ENCODE measurements at places on chromosomes 2 and 18.

GRCh38 chr2:235029054-235029453 is 77.2 kb downstream of the SH3BP4 start:
- DNase-seq = no peak
- H3K4me3 ChIP-seq = no peak overlapping the region
- H3K27me3 ChIP-seq = no peaks in the 10 kb centered on the region

DNA sequence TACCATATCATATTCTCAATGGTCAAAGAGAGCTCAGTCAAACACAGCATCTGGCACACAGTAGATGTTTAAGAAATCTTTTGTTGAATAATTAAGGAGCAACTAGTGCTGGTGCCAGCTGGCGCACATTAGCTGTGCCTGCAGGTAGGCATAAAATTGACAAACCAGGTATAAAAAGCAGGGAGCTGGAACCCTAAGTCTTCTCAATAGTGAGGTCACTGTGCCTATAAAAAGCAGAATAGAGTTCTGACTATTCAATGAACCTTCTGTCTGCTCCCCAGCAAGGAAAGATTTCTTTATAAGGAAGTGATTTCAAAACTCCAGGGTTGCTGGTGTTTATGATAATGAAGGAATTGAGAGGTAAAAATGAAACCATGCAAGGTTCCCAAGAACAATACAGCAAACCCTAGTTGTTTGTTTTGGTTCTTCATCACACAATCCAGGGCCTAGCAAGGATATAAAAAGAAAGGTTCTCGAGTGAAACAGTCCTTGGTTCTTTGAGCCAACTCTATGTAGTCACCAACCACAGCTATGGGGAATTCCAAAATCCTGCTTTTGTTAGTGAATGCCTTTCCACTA is 76.1 kb downstream of the THADA start:
- no peak overlapping the region for H3K27ac ChIP-seq
- H3K27me3 ChIP-seq = no peaks in the 10 kb centered on the region
- no peaks in the 10 kb centered on the region for H3K4me1 ChIP-seq
- H3K4me3 ChIP-seq = no peak overlapping the region
- DNase-seq = no peak

DNA sequence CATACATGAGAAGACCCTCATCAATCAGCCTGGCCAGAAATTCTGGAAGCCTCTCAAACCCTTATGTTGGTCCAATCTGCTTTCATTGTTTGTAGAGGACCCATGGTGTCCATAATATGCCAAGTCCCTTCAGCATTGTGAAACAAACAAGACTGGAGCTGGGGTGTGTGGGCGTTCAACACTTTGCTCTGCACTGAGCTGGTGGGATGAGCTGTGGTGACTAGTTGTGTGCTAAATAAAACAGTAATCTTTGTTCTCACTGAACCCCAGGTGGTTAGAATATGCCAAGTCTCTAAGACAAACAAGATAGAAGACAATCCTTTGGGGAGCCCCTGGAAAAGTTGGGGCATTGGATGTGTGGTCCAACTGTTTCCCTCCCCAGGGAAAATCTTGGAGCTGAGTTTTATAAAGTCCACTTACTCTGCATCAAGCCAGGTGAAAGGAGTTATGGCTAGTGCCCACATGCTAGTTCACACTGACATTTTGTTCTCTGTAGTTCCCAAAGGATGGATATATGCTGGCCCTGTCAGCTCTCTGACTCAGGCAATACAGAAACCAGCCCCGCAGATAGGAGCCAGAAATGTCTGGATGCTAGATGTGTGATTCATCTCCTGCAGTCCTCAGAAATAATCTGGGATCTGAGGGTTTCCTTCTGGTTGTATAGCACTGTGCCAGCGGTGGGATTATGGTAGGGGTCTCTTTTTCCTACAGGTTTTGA is 260.2 kb downstream of the TMX3 start:
- H3K27me3 ChIP-seq = no peaks in the 10 kb centered on the region
- no peak overlapping the region for H3K4me3 ChIP-seq
- H3K36me3 ChIP-seq = no peaks in the 10 kb centered on the region
- no peak overlapping the region for H3K27ac ChIP-seq
- DNase-seq = no peak

DNA sequence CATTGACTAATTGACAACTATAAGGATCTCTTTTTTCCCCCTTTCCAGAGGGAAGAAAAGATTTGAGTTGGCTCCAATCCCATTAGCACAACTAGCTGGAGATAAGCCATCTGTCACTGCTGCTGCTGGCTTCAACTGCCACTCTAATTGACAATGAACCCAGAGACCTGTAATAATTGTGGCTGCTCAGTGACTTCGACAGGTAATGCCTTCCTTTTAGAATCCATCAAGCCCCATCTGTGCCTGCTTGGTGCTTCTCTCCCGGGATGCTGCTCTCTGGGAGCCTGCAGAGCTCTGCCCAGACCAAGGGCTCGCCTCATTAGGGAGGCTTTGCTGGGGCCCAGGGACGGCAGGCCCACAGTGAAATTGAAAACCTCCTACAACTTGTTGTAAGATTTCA is 376.7 kb upstream of the SOX11 start:
- no peak overlapping the region for H3K4me3 ChIP-seq
- no peak overlapping the region for H3K27ac ChIP-seq
- H3K36me3 ChIP-seq = no peaks in the 10 kb centered on the region
- no peak for DNase-seq

GRCh38 chr18:24200494-24201290 is 61.8 kb downstream of the CABYR start:
- H3K27me3 ChIP-seq = no peaks in the 10 kb centered on the region
- no peak overlapping the region for H3K4me3 ChIP-seq
- no peak overlapping the region for H3K27ac ChIP-seq
- no peaks in the 10 kb centered on the region for H3K36me3 ChIP-seq
- H3K4me1 ChIP-seq = no peaks in the 10 kb centered on the region

DNA sequence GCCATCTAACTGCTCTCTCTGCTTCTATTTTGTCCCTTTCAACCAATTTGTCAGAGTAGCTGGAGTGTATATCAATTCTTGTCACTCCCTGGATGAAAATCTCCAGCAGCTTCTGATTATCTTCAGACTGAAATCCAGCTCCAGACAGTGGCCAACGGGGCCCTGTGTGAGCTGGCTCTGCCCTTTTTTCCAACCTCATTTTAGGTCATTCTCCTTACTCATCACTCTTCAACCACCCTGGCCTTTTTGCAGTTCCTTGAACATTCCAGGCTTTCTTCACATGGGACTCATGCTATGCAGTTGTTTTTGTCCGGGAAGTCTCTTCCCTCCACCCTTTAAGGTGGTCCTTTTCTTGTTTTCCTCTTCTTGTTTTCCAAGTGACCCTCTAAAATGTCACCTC is 15.4 kb upstream of the FAP start:
- H3K27ac ChIP-seq = no peak overlapping the region
- H3K27me3 ChIP-seq = peaks cover 10% of the 10 kb centered on the region
- H3K4me1 ChIP-seq = peaks cover 14% of the 10 kb centered on the region
- no peak for DNase-seq
- H3K4me3 ChIP-seq = no peak overlapping the region

DNA sequence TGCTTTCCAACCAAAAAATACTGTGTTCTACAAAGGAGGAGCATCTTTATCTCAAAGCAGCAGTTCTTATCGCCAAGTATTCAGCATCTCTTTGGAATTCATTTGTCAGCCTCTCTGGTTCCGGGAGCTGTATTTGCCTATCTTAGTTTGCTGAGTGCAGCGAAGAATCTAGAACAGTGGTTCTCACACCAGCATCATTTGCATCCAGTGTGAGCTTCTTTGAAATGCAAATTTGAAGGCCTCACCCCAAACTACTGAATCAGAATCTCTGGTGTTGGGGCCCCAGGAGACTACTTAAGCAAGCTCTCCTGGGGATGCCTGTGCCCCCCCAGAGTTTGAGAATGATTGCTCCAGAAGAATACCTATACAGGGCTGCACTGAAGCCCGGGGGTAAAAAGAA is 1.5 kb upstream of the PTPN2 start:
- no peak overlapping the region for H3K27ac ChIP-seq
- DNase-seq = no peak
- peaks cover under 1% of the 10 kb centered on the region for H3K27me3 ChIP-seq
- H3K36me3 ChIP-seq = peaks cover 6% of the 10 kb centered on the region

GRCh38 chr2:100882645-100883613 is 63.0 kb downstream of the NPAS2 start:
- DNase-seq = no peak
- no peaks in the 10 kb centered on the region for H3K36me3 ChIP-seq
- H3K27me3 ChIP-seq = no peaks in the 10 kb centered on the region
- H3K4me1 ChIP-seq = peaks cover 9% of the 10 kb centered on the region
- H3K27ac ChIP-seq = no peak overlapping the region
- H3K4me3 ChIP-seq = no peak overlapping the region

- peaks cover 16% of the 10 kb centered on the region for H3K27me3 ChIP-seq
- no peak overlapping the region for H3K27ac ChIP-seq
- H3K4me1 ChIP-seq = no peaks in the 10 kb centered on the region
- no peak for DNase-seq
Observed at GRCh38 chr2:71240794-71241193, 13.9 kb upstream of the PAIP2B start.

DNA sequence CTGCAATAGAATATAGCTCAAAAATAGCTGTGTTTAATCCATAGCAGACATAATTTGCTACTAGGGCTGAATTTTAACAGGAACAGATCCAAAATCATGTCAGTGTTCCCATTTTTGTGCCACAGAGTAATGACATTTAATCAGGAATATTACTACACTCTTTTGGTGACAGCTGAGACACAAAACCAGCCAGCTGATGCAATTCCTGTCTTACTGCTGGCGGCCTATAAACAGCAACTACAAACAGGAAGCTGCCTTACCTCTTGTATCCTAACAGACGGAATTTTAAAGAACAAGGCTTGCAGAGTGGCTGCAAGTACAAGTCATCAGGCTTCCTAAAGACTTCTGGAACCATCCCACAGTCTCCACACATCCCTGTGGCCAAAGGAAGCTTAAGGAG is 218.1 kb downstream of the ZNF521 start:
- no peaks in the 10 kb centered on the region for H3K36me3 ChIP-seq
- no peaks in the 10 kb centered on the region for H3K27me3 ChIP-seq
- no peaks in the 10 kb centered on the region for H3K4me1 ChIP-seq
- no peak overlapping the region for H3K27ac ChIP-seq

DNA sequence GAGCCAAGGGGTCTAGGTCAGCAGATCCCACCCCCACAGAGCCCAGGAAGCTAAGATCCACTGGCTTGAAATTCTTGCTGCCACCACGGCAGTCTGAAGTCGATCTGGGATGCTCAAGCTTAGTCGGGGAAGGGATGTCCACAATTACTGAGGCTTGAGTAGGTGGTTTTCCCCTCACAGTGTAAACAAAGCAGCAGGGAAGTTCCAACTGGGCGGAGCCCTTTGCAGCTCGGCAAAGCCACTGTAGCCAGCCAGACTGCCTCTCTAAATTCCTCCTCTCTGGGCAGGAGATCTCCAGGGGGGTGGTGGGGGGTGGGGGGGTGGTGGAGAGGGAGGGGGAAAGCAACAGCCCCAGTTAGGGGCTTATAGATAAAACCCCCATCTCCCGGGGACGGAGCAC is 419.5 kb downstream of the NUP35 start:
- no peak for DNase-seq
- no peaks in the 10 kb centered on the region for H3K27me3 ChIP-seq
- H3K4me3 ChIP-seq = no peak overlapping the region
- H3K36me3 ChIP-seq = no peaks in the 10 kb centered on the region
- H3K4me1 ChIP-seq = no peaks in the 10 kb centered on the region

DNA sequence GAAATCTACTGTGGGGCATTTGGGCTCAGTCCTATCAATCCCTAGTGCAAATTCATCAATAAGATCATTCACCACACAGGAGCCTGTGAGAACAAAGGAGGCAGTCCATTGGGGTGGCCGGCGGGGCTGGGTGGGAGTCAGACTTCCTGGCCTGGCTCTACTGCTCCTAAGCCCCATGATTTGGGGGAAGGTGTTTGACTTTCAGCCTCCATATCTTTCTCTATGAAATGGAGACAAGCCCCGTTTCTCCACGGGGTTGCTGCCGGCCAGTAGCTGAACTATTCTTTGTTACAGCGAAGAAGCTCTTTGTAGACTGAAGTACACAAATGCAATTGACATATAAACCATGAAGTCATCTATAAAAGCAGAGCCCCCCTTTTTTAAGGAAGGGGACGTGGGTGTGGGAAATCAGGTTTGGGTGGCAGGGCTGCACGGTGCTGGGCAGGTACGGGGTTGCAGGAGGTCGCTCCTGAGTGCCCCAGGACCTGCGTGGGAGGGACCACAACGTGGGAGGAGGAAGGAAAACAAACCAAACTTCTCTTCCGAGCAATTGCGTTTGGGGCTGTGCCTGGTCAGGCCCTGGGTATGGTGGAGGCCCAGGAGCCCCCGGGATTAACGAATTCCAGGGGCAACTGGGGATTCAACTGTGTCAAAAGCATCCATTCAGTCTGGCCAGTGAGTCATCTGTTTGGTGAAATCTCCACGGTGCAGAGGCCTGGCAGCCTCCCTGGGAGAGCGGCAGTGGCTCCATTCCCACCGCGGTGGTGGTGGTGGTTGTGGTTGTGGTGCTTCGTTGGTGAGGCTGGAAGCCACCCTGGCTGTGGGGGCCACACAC is 18.2 kb downstream of the FBLN7 start:
- peak overlapping the region; percentile 85 for H3K27ac ChIP-seq
- peaks cover 42% of the 10 kb centered on the region for H3K4me1 ChIP-seq
- H3K4me3 ChIP-seq = peak overlapping the region; percentile 48
- DNase-seq = peak; percentile 49
- H3K36me3 ChIP-seq = peaks cover 1% of the 10 kb centered on the region

GRCh38 chr2:140138736-140139135 is 1358.5 kb upstream of the NXPH2 start:
- no peak overlapping the region for H3K27ac ChIP-seq
- no peak overlapping the region for H3K4me3 ChIP-seq
- H3K4me1 ChIP-seq = no peaks in the 10 kb centered on the region

DNA sequence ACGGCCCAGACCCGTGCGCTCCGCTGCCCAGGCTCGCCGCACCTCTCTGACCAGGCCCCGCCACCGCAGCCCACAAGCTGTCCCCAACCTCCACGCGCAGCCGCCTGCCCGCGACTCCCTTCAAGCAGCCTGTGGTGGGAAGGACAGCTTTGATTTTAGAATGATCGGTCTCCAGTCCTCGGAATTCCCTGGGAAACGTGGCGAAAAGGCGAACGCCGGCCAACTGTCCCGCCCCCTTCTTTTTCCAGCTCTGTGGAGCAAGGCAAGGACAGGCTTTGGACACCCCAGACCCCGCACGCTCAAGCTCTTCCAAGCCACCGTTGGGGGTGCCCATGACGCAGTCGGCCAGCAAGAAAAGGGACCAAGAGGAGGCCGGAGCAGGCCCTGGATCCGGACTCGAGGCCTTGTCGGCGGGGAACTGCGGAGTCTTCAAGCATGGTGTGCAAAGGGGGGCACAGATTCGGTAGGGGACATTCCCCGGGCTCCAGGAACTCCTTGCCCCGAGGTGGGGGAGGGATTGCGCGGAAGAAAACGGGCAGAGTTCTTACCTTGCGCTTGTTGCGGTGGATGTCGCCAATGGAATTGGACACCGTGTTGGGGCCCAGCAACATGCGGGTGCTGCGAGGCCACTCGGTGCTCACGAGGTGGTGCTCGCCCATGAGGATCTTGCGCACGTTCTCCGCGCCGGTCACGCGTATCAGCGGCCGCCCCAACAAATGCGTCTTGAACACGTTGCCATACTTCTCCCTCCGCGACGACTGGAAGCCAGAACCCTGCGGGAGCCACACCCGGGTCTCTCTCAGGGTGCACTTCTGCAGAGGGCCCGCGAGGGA is 4.0 kb downstream of the CYP26B1 start:
- peaks cover 21% of the 10 kb centered on the region for H3K4me1 ChIP-seq
- peaks cover 82% of the 10 kb centered on the region for H3K27me3 ChIP-seq
- peaks cover 9% of the 10 kb centered on the region for H3K36me3 ChIP-seq
